ENCODE measurements at places on chromosomes 5 and 9.

- peak; percentile 78 for DNase-seq
These were observed 19.7 kb downstream of the MYO10 start for GRCh38 chr5:16916262-16916878.

- no peak for DNase-seq
These were observed 176.3 kb downstream of the MAN2A1 start for GRCh38 chr5:109866051-109866450.

- DNase-seq = no peak
These were observed 353.4 kb upstream of the SLC30A5 start for GRCh38 chr5:68740226-68740910.

DNA sequence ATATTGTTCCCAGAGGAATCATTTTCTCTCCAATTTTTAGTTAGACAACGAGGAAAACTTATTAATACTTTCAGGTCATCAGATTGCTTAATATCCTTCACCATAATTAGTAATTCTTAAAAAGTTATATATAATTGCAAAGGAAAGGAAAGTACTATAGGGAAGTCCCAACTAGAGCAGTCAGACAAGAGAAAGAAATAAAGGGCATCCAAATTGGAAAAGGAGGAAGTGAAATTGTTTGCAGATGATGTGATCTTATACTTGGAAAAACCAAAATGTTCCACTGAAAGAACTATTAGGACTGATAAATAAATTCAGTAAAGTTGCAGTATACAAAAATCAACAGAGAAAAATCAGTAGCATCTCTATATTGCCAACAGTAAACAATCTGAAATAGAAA lies 223.5 kb upstream of the MEF2C start:
- no peak for DNase-seq

GRCh38 chr9:25681266-25681665 lies 3.0 kb upstream of the TUSC1 start:
- DNase-seq = no peak

- no peak for DNase-seq
These were observed 233.1 kb downstream of the IRX1 start for GRCh38 chr5:3828761-3829160.

DNA sequence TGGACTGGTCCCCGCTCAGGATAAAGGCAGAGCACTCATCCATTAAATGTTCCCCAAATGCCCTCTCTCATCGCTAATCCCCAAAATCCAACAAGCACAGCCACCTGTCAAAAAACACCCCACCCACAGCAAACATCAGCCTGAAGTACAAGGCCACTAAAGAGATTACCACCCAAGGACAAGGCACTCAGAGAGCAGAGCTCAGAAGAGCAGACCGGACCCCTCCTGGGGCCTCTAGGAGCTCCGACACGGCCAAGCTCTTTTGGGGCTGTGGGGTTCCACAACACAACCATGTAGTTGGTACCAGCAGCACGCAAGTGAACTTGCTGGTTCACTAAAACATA lies 9.8 kb downstream of the VDAC1 start:
- no peak for DNase-seq

DNA sequence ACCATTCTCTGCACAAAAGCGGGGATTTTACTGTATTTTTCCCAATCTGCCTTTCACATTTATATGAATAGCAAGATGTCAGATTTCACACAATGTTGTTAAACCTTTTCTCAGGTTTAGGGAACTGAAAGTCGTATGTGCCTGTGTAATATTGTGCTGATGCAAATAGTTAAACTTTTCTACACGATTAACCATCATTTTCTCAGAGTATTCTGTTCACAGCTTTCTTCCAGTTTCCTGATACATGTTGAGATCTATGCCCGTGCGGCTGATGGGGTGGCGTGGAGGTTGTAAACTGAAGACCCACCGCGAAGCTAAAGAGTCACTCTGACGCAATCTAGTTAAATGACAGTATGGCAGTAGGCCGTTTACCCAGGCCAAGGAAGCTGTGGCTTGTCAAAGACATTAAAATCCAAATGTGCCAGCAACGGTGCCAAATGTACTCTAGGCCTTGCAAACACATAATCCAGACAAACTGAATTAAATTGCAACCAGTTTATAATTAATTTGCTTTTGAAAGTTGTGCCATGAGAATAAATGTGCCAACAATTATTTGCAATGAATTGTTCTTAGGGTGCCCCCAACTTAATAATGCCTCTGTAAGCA lies 145.7 kb downstream of the EBF1 start:
- no peak for DNase-seq

DNA sequence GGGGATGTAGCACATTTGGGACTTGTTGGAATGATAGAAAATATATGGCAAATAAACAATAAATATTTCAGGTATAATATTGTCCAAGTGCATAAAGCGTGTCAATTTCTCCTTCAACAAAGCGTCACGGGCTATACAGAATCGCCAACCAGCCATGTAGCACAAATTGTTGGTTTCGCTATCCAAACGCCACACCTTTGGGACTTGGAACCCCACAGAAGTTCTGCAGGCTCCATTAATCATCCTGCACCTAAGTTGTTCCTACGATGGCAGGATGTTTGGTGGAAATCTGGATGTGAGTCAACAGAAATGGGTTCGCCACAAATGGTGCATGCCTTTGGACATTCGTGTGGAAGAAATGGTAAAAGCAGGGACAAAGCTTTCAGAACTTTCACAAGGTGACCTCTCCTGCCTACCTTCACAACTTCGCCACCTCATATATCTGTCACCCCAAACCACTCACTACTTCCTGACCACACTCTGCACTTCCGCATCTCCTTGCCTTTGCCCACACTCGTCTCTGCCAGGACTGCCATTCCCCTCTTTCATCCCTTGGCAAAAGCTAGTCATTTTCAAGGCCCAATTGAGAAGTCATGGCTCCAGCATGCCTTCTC lies 95.7 kb downstream of the LHFPL2 start:
- no peak for DNase-seq

- no peak for DNase-seq
These were observed 2.6 kb upstream of the EGFL7 start for GRCh38 chr9:136659861-136660784.

- DNase-seq = no peak
These were observed 75.1 kb downstream of the MROH2B start for GRCh38 chr5:40995801-40996586.

DNA sequence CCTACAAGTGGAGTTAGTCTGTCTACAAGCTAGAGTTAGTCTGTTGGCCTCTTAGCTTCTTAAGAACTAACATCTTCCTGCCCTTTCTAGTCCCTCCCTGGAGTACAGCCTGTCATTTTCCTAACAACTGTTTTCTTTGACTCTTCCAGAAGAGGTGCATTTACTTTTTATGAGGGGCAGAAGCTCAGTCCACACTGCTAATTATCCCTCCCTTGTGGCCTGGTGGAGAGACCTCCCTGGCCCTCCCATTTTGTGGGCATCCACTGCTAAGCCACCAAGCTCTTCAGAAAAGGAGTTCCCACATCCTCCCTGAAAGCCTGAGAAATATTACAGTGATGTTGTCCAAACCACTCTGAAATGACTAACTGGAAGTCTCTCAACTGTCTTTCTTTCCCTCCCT lies 8.0 kb downstream of the MAP1B start:
- no peak for DNase-seq

DNA sequence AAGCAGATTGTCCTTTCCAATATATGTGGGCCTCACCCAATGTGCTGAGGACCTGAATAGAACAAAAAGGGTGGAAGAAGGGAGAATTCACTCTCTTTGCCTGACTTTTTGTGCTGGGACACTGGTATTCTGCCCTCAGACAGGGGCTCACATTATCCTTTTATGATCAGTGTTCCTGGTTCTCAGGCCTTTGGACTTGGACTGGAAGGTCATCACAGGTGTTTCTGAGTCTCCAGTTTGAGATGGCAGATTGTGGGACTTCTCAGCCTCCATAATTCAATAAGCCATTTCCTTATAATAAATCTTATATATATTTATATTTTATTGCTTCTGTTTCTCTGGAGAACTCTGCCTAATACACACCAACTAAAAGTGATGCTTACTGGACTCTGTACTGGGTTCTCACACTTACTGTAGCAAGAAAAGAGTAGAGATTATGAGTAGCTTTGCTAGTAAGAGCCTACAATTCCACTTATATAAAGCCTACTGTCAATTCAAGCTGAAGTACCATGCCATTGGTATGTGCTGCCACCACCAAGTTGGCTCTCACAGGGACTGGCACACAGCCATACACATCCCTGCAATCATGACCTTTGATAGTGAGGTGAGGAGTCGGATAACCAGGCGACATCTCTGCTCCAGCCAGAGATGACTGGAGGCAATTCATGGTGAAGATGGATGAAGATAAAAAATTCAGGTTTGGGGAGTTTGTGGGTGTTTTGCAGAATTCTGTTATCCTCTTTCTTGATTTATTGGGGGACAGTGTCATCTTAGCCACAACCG lies 130.7 kb upstream of the NR3C1 start:
- no peak for DNase-seq

GRCh38 chr5:176578391-176578808 lies 29.3 kb downstream of the CDHR2 start:
- DNase-seq = no peak

DNA sequence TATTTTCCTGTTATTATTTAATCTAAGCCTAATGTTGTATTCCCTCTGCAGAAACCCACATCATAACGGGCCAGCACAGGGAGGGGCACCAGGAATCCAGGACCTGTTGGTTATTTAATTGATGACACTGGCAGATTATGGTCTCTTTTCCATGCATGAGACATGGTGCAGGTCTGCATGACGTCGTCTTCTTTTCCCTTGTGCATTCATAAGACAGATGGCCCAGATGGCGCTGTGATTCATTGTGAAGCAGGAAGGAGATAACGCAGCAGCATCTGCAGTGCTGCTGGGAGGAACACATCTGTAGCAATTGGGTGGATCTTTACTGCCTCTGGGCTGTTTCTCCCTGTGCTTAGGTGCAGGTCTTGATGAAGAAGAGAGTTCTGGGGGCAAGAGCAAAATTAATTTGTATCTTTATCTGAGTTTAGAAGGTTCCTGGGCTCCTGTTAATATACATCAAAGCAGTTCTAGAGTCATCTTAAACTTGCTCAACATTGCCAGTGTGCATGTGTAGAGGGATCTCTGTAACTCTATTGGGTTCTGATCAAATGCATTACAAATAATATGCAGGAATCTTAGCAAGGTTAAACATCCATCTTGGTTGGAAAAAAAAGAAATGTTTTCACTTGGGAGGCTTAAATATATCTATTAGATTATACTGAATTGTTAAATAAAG lies 176.1 kb downstream of the PCSK1 start:
- no peak for DNase-seq

DNA sequence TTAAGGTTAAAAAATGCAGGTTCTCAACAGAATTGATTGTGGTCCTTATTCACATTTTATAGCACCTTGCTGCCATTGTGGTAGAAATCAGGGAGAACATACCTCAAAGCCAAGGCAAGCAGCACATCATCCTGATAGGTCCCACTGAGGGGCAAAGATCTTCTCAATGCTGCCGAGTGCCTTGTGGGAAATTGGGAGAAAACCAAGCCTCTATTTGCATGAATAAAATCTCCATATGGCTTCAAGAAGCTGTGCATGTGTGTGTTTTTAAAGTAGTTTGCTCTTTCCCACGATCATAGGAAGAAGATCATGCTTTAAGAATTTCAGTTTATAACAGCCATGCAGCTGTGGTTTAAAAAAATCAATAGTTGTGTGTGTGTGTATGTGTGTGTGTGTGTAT lies 216.9 kb upstream of the FBXL7 start:
- DNase-seq = no peak

DNA sequence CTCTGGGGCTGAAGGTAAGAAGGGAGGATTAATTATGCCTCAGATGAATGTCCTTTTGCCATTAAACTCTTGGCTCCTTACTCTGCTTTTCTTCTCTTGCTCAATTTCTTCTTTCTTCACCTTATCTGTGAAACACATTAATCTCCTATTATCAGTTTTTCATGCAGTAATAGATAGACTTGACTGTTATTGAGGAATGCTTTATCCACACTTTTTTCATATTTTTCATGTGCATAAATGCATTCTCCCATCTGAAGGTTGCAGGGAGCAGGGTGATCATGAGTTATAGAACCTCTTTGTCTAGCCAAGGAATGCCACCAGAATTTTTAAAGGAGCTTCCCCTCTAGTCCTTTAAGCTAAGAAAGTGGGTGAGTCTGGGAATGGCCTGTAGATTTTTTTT lies 66.4 kb upstream of the CD180 start:
- no peak for DNase-seq

DNA sequence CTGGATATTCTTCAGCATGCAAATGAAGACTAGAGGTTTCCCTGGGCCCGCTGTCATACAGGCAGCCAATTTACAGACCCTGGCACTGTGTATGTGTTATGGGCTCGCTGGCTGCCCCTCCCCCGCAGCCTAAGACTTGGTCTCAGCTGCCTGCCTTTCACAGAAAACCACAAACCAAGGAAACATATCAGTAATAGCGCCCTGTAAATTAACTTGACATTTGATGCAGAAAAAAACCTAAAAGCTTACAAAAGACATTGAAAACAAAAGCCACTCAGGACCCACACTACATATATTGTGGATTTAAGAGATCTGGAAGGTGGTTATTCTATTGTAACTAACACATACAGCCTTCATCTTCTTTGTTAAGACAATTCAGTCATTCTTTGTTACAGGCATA lies 287.0 kb upstream of the TMEM161B start:
- no peak for DNase-seq

GRCh38 chr9:121067640-121068039 lies 7.1 kb upstream of the CNTRL start:
- no peak for DNase-seq

DNA sequence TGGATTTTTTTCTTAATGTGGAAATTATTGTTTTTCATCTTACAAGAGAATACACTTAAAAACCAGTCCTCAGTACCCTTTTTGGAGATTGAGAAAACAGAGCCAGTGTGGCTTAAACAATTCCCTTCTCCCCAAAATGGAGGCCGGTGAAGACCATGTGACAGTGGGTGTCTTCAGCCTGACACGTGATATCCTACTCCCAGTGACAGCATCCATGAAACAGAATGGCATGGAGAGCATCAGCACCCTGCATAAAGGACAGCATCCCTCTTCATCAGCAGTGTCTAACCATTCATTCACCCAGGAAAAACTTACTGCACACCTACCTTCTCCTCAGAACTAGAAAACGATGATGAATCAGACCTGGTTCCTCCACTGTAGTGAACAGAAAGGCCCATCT lies 103.4 kb upstream of the RAI14 start:
- no peak for DNase-seq

DNA sequence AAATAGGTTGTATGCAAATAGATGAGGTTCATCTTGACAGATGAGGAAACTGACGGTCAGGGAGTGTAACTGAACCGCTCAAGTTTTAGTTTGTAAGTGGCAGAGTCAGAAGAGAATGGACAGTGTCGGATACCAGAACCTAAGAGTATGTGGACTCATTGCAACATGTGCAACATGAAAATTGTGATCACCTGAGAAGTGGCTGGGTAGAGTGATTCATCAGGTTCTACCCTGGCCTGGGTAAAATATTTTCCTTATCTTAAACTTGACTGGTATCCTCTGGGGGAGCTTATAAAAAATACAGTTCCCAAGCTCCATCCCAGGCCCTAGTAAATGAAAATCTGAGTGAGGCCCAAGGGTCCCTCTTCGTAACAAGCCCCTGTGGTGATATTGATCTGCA lies 35.2 kb upstream of the MIER3 start:
- DNase-seq = no peak
